ENCODE measurements at places on chromosomes 2 and 18.
A peak's percentile ranks its signal among the peaks of the same experiment; 100 is the strongest.

DNA sequence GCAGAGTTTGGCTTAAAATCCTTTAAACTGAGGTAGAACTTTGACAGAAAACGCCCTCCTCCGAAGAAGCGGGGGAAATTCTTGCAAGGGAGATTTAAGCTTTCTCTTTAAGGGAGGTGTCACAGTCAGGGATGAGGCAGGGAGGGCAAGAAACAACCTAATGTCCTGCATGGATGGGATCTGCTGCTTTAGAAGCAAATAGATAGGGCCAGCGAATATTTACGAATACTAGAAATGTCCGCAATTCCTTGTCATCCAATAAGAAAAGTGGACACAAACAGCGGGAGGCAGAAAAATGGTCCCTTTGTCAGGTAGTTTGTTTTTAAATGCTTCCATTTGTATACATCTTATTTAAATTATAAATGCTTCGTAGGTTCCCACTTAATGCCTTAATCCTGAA is 12.0 kb downstream of the MEIS1 start:
- DNase-seq = no peak

GRCh38 chr2:232523682-232524597 is 2.0 kb upstream of the CHRND start:
- DNase-seq = peak; percentile 44

GRCh38 chr2:175914846-175915245 is 87.2 kb downstream of the LNPK start:
- no peak for DNase-seq

DNA sequence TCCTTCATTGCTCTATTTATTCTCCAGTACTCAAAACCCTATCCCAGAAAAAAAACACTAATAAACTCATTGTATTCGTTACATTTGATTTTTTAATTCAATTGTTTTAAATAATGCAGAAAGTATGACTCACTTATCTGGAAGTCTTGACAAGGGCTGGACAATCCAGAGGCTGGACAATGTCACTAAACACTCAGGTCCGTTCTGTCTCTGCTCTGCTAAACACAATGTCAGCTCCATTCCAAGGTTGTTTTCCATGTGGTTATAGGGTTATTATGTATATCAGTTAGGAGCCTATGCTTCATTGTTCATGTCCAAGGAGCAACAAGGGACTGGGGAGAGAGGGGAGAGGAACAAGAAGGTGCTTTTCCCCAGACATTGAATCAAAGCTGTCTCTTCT is 125.5 kb downstream of the IRS1 start:
- DNase-seq = no peak

DNA sequence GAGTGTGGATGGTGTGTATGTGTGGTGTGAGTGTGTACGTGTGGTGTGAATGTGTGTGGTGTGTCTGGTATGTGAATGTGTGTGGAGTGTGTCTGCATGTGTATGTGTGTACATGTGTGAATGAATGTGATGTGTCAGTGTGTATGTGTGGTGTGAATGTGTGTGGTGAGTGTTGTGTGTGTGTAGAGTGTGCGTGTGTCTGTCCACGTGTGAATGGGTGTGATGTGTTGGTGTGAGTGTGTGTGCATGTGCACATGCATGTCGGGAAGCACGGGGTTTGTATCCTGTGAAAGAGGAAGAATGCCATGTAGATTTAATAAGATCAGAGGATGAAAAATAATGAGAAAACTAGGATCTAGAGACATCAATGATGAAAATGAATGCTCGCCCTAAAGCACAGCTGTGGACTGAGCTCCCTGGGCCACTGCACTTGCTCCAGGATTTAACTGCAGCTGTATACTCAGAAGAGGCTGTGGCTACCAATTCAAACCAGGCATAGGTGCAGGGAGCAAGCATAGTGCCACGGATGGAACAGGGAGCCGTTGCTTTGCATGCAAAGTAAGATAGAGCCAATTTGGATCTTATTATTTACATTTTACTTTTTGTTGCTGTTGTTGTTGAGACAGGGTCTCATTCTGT is 122.7 kb downstream of the DOCK10 start:
- no peak for DNase-seq

GRCh38 chr2:190938771-190939335 is 58.2 kb downstream of the GLS start:
- no peak for DNase-seq

DNA sequence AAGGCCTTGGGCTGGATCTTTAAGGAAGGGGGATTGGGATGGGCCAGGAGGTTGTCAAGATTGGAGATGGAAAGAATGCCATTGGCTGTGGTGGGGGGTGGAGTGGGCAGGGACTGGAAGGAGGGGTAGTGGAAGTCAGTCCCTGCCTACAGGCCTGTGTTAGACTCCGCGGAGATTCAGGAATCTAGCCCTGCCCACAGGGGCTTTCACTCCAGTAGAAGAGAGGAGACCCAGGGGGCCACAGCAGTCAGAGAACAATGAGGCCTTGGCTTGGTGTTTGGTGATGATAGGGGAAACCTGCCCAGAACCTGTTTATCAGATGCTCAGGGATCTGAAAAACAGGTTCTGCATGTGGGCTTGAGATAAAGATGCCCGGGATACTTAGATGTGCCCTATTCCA is 6.1 kb downstream of the STEAP3 start:
- DNase-seq = no peak

DNA sequence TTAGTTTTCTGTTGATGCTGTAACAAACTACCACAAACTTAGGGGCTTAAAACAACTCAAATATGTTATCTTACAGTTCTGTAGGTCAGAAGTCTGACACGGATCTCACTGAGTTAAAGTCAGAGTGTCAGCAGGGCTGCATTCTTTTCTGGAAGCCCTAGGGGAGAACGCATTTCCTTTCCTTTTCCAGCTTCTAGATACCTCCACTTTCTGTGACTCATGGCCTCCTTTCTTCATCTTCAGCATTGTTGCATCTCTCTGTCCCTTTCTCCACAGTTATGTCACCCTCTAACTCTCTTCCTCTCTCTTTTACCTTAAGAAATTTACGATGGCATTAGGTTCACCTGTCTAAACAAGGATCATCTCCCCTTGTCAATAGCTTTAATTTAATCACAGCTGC is 13.3 kb upstream of the PPP4R1 start:
- peak; percentile 78 for DNase-seq

Data from foreskin keratinocyte (primary cell).